Activated naive CD4-positive, alpha-beta T cell treated with anti-CD3 and anti-CD28 coated beads, Interleukin-2, amount 50 U/mL, for 72 hours (primary cell): ENCODE measurements at places on chromosomes 12 and 14.

DNA sequence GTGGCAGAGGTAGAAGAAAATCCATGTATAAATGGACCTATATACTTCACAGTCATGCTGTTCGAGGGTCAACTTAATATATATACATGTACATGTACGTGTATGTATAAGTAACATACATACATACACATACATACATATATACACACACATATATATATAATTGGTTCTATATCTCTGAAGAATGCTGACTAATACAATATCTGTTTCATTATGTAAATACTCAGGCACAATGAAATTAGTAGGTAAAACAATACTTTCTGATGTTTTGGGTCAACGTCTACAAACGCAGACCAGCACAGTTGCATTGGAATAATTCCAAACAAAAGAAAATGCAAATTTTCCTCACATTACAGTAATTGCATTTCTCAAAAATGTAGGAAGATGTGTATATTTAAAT is 202.7 kb upstream of the DAAM1 start:
- no peak for DNase-seq

DNA sequence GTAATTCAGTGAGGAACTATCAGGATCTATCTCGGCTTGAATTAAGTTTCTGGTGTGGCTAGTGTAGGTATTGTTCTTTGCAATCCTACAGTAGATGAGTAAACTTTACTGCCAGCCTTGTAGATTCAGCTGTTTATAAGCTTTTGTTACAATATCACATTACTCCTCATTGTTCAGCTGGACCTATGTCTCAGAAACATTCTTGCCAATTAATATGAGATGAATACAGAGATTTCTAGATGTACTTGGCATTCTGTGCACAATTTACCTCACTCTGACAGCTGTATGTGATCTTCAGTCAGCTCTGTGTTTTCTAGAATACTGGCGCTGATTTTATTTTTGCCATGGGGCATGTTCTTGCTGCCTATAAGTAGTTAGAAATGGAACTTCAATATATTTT is 55.7 kb downstream of the METTL25 start:
- no peak for DNase-seq

- DNase-seq: peak; percentile 42
Observed at GRCh38 chr12:46373301-46374296, 1.0 kb upstream of the SLC38A2 start.

DNA sequence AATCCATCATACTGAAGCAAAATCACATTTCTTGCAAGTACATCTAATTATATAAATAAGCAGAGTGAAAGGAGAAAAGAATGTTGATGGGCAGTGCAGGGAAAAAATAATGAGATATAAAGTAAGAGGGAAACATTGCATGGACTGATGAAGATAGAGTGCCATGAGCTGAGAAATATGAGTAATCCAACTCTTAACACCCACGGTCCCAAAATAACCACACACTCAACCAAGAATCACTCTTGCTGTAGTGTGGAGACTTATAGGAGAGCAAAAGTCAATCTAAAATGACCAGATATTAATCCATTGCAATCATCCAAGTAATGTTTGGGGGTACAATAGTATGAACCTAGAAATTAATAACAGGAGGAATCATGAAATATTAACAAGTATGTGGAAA is 40.2 kb downstream of the MYF5 start:
- DNase-seq: no peak

DNA sequence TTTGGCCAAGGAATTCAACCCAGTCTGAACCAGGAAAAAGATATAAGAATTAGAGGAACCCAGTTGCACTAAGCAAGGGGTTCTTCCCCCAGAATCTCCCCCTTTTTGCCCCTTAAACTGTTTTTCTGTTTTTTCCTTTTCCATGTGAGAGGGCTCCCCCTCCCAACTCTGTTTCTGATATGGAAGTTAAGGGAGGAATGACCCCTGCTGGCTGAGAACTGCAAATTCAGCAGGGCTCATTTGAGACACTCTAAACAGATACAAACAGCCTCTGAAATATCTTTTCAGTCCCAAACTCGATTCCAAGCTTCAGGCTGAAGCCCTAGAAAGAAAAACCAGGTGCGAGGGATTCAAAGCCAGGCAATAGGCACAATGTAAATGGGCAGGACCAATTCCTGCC is 132.7 kb downstream of the SLC41A2 start:
- no peak for DNase-seq

DNA sequence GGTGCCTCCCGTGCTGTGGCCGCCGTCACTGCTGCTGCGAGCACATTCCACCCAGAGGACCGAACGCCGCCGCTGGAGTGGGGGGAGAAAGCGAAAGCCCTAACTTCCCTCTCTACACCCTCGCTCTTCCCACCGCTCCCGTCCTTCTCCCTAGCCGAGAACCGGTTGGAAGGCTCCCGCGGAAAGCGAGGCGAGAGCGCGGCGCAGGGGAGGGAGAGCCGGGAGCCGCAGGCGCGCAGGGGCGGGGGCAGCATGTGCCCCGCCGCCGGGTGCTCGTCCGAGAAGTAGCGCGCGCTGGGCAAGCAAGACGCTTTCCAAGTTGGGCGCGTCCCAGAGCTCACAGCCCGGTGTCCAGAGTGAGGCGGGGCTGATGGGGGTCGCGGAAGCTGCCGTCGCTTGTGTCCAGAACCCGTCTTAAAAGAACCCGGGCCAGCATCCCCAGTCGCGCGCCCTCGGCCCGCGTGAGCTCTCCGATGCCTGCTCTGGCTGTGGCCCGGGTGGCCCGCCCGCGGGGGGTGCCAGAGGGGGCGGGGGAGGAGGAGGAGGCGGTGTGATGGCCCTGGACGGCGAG is at the start of gene TRHDE:
Gene TRHDE, plus strand, starts transcription at position 280 of the 571 bp plus-strand sequence. Its CDS starts 274 bp downstream, at position 554.
- DNase-seq: no peak

DNA sequence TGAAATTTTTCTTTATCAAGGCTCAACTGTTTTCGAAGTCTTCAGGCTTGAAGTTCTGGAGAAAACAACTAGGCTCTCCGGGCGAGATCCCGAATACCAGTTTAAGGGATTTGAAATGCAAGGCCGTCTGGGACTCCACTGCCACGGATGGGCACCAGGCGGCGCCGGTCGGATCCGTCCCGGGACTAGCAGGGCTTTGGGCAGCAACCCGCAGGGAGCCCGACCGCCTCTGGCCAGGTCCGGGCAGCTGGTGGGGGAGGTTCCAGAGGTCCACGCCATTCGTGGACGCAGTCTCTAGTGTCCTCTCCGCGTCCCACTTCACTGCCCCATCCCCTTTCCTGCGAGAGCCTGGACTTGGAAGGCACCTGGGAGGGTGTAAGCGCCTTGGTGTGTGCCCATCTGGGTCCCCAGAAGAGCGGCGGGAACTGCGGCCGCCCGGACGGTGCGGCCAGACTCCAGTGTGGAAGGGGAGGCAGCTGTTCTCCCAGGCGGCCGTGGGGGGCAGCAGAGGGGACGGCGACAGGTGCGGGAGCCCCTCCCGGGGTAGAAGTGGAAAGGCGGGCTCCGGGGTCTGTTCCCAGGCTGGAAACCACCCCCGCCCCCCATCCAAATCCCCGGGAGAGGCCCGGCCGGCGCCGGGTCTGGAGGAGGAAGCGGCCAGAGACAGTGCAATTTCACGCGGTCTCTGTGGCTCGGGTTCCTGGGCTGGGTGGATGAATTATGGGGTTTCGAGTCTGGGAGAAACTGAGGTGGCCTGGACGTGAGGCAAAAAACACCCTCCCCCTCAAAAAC is 838 bp upstream of the ERBB3 start:
- DNase-seq: peak; percentile 78

GRCh38 chr12:52975820-52976573 is 27.1 kb downstream of the KRT18 start:
- DNase-seq: no peak

GRCh38 chr12:26701604-26702215 is 131.3 kb downstream of the ITPR2 start:
- no peak for DNase-seq

DNA sequence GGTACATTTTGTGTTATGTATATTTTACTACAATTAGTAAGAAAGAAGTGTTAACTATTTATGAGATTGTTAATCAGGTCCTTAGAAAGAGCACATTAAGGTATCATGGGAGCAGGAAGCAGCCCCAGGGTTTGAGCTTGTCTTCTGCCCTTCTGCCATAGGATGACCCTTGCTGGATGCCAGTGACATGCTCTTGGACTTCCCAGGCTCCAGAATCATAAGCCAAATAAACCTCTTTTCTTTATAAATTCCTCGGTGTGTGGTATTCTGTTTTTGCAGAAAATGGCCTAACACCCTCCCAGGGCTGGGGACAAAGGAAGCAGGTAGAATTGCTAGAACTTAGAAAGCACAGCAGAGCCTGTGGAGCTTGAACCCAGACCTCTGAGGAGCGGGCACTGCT is 164.7 kb downstream of the VRK1 start:
- no peak for DNase-seq

GRCh38 chr12:26648999-26649398 is 184.0 kb downstream of the ITPR2 start:
- no peak for DNase-seq

DNA sequence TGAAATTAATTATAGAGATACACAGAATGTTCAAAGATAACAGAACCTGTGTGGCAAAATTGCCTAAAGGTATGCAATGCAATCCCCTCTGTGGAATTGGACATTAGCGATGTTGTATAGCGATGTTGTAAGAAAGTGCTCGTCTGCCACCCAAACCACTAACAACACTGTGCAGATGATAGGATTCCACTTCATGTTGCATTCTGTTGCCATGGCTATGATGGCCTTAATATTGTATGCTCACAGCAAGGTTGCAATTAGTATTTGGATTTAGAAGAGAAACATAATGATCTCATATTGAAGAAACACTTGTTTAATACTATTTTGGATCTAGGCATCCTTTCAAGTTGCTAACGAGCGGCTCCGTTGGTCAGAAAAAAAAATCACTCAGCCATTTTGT is 260.3 kb downstream of the BCAT1 start:
- DNase-seq: no peak

DNA sequence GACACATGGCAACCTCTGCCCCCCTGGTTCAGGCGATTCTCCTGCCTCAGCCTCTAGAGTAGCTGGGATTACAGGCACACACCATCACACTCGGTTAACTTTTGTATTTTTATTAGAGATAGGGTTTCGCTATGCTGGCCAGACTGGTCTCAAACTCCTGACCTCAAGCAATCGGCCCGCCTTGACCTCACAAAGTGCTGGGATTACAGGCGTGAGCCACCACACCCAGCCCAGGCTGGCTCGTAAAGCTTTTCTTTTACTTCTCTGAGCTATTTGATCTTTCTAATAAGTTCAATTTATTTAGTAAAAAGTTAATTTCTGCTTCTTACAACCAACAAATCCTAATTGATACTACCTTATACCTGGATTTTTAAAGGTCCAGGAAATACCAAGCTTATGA is 127.4 kb upstream of the KRR1 start:
- no peak for DNase-seq

GRCh38 chr14:89618811-89619551 is 201.9 kb upstream of the FOXN3 start:
- peak; percentile 72 for DNase-seq

GRCh38 chr14:51534610-51535011 is 117.1 kb upstream of the FRMD6 start:
- DNase-seq: no peak

DNA sequence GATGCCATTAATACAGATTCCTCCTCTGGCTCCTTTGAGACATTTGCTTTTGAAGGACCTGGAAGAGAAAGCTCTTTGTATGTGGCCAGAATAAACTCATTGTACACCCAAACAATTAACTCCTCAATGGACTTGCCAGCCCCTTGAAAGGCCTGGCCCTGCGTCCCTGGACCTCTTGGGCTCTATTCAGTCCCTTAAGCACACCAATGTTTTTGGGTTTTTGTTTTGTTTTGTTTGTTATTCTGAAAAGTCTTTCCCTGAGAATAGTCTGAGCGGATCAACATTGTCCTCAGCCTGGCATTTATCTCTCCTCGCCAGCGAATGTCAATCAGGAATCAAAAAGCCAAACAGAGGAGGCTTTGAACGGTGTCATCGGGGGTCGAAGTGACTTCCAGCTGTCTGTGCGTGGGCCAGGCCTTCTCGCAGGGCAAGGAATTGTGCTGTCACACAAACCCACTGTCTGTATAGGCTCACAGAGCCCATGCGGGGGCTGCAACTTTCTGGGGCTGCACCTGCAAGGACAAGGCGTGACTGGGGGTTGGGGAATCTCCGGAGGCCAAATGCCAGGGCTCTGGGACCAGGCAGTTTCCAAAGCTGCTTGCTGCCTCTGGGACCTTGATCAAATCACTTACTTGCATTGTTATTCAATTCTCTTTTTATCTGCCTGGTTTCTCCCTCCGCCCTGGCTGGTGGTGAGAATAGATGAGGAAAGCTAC is 108.3 kb downstream of the SMOC1 start:
- DNase-seq: no peak

DNA sequence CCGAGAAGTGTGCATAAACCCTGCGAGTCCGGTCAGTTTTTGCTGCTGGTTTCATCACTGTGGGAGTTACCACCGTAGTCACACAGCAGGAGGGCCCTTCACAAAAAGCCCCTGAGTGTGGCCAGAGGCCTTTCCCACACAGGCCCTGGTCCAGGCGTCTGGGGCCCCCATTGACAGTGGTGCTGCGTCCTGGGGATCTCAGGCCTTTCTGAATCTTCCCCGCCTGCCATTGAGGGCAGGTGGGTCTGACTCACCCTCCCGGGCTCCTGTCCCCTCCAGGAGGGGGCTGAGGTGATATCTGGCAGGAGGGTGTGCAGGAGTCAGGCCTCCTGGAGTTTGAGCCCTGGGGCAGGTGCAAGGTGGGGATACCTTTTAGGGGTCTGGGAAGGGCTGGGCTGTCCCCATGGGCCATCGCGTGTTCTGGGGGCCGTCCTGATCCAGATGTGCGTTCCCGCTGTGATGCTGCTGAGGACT is 358.5 kb downstream of the TMEM121 start:
- peak; percentile 45 for DNase-seq

DNA sequence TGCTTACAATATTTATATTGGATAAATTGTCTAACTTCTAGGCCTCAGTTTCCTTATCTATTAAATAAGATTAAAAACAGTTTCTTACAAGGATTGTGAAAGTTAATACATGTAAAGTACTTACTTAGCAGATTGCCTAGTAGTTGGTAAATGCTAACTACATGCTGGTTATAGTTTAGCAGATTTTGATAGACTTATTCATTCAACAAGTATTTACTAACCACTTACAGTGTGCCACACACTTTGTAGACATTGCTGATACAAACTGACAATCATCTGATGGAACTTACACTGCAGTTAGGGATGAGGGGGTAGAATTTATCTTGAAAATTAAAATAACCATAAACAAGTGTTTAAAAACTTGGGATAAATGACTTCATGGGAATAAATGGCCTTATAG is 50.4 kb downstream of the ARID2 start:
- DNase-seq: no peak

DNA sequence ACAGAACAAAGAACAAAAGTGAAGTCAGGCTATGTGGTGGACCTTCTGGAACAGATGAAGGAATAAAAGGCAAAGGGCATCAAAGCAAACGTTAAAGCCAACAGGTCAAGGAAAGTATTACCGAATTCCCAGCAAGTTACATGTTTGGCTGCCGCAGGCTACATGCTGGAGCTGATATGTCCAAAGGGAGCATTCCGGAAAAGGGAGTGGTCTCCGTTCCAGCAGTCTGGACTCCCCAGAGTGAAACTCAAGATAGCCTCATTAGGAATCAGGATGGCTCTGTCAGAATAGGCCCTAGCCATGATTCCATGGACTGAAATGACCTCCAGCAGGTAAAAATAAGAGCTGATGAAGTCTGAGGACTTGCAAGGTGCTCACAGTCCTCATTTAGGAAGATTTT is 379.8 kb upstream of the PRICKLE1 start:
- DNase-seq: no peak
